ENCODE measurements at places on chromosomes 6 and 20.
A peak's percentile ranks its signal among the peaks of the same experiment; 100 is the strongest.

DNA sequence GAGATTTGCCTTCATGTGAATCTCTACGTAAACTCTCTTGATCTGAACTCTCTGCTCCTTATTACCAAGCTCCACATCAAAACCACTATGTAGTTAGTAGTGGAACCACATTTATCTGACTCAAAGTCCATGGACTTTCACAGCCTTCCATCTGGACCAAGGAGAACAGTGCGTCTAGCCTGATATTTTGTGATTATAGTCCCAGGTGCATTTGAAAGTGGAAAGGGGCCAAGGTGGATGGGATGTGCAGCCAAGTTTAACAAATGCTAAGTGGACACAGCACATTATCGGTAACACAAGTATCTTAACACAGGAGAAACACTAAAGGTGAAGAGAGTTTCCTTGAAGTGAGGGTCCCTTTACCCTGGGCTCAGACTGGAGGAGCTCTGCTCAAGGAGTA, 281.2 kb upstream of the SGK1 start:
- DNase-seq = no peak

DNA sequence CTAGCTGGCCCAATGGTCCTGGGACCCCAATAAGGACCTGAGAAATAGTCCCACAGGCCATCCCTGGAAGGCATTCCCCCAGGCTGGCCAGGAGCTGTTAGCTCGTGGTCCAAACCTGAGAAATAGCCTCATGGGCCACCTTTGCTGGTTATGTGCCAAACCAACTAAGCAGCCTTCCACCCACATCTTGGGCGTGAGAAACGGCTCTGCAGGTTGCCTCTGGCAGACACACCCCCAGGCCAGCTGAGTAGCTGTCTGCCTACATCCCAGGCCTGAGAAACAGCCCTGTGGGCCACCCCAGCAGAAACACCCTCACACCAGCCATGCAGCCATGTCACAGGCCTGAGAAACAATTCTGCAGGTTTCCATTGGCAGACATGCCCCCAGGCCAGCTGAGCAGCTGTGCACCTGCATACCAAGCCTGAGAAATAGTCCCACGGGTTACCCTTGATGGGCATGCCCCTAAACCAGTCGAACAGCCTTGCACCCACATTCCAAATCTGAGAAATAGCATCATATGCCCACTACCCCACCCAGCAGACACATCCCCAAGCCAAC, 567.8 kb upstream of the ID4 start:
- DNase-seq = no peak

- DNase-seq = no peak
These were observed 859 bp downstream of the PPP1R10 start for GRCh38 chr6:30615958-30616810.

- DNase-seq = no peak
These were observed 75.1 kb downstream of the ARID1B start for GRCh38 chr6:156852147-156852857.

- DNase-seq = peak; percentile 25
These were observed 578 bp downstream of the RGL2 start for GRCh38 chr6:33297956-33298772.

DNA sequence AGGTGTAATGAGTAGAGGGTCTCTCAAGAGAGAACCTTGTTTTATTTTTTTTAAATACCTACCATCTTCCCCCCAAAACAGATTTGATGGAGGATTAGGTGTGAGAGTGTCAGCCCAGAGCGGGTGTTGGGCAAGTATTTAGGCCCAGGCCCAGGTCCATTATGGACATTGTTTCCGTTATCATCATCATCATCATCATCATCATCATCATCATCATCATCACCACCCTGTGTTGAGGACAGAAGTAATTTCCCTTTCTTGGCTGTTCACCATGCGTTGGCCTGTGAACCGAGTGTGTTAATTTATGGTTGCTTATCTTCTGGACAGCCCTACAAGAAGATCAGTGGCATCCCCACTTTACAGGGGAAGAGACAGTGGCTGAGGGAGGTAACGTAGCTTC, 28.6 kb downstream of the PSMF1 start:
- no peak for DNase-seq

- DNase-seq = no peak
These were observed 1.4 kb downstream of the NNAT start for GRCh38 chr20:37522260-37523011.

- DNase-seq = no peak
These were observed 104.4 kb upstream of the PRL start for GRCh38 chr6:22401206-22401605.

- DNase-seq = no peak
These were observed 155.1 kb upstream of the SOX4 start for GRCh38 chr6:21438237-21438985.

GRCh38 chr6:30037182-30037788, 23.8 kb upstream of the POLR1H start:
- DNase-seq = no peak

DNA sequence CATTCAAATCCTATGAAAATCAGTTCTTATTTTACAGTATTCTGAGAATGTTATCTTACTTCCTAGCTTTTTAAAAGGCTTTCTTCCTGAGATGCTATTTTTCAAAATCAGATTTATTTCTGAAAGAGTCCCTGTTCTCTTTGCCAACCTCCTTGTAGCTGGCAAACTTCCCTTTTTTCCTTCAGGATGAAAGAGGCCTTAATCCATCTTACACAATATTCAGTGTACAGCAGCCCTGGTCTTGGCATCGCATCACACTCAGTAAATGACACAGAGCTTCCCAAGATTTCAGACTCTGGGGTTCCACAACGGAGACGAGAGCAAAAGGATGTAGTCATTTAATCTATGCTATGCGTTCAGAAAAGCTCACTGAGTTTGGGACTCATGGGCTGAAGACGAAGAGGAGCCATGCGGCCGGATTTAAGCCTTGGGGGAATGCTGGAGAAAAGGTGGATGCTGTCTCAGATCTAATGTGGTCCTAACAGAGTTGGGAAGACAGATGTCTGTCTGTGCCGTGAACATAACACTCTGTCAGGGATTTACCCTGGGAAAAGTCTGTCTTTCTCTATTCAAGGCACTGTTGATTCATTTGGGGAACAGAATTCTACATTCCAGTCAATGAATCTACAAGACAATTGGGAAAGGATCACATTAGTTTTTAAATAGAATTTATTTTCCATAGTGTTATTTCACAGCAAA, 616.4 kb upstream of the AGPAT4 start:
- DNase-seq = no peak

GRCh38 chr20:3846740-3847428, at the start of gene MAVS:
MAVS (plus strand) TSS chr20:3846834; CDS start chr20:3854625, 7,791 bp downstream.
- DNase-seq = peak; percentile 63

DNA sequence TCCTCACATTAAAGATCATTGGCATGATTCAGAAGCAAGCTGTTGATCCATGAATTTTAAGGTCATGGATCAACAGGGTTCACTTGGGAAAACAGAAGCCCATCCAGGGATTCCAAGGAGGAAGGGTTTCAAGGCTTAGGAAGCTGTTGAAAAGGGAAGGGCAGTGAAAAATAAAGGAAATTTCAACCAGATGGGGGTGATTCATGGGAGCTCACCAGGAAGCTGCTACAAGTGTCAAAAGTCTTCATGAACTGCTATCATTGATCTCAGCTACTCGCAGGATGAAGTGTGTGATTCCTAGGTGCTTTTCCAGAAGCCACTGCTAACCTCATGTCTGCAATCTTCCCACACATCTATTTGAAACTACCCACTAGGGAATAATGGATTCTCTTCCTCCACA, 26.2 kb downstream of the ADTRP start:
- no peak for DNase-seq

DNA sequence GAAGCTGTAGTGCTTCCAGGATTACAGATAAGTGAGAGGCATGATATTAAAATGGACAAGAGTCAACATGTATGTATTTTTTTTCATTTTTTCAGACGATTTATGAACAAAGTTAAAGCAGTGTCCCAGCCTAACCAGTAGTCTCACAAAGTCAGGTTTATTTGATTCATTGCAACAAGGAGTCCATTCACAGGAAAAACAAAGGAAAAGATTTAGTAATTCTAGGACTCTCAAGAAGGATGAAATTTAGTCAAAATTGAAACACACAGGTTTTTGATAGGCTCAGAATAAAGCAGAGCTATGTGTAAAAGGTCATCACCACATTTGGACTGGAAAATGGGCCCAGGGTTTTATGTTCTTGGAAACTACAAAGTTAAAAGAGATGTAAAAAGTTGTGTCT, 84.0 kb downstream of the ZNF133 start:
- no peak for DNase-seq

GRCh38 chr6:51398793-51399192, 580.1 kb downstream of the TFAP2B start:
- DNase-seq = no peak

GRCh38 chr6:21005816-21006570, 471.7 kb downstream of the CDKAL1 start:
- DNase-seq = no peak

DNA sequence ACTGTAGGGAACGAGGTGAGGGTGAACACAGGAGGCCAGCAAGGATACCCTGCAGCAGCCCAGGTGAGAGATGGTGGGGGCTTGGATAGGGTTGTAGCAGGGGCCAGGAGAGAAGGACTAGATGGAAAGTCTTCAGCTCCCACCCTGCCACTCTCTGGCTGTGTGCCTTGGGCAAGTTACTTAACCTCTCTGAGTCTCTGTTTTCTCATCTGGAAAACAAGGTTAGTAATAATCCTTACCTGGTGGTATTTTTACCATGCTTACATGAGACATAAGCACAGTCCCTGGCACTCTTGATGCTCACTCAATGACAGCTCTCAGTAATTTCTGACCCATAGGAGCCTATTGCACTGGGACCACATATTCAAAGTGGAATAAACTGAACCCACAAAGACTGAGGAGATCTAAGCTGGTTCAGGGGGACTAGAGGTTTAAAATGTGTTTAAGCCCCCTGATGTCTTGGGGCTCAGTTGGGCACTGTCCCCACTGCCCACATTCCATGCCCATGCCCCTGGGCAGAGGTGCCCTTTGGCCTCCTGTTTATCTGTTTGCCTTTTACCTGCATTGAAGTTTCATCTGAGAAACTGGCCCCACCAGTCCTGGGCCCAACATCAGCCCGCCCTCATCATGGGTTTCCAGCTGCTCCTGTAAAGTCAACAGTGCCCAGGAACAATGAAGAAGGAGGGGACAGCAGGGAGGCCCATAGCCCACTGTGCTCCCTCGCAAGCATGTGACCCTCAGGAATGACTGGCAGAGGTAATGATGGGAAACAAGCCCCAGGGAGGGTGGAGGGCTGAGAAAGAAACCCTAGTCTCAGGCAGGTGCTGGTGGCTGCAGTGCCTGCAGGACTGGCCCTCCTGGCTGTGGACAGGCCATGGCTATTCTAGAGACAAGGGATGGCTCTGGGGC, 104.0 kb downstream of the VEGFA start:
- no peak for DNase-seq

DNA sequence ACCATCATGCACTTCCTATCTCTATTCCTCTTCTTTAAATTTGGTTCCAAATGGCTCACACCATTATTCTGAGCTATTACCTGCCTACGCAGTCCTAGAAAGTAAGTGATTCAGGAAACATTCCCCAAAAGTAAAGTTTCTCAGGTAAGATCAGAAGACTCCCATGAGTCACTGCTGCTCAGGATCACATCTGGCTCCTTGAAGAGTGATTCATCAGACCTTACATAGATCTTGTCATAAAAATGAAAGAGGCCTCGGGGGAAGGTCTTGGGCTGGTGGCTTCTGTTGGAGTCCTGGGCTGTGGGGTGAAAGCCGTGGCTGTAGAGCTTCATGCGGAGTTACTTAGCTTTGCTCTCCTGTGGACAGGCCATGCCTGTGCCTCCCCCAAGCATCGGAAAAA, 35.9 kb downstream of the PLG start:
- no peak for DNase-seq

DNA sequence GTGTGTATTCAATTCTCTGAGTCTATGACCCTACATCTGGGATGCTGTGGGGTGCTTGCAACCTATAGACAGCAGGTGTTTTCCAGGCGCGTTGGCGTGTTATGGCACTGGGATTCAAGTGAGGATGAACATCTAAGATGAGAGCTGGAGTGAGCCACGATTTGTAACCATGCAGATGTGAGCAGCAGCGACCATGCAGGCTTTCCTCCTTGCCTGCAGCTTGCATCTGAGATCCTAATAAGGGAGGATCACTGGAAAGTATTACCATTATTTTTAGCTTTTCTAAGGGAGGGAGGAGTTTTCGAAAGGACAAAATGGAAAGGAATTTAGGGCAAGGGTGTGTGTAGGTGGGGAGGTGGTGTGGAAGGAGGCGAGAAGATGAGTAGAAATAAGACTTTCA, 216.7 kb downstream of the ATXN1 start:
- DNase-seq = no peak

- DNase-seq = no peak
These were observed 27.1 kb downstream of the COX4I2 start for GRCh38 chr20:31664696-31665354.

- DNase-seq = no peak
These were observed 267.9 kb downstream of the DLL1 start for GRCh38 chr6:170022827-170023619.

DNA sequence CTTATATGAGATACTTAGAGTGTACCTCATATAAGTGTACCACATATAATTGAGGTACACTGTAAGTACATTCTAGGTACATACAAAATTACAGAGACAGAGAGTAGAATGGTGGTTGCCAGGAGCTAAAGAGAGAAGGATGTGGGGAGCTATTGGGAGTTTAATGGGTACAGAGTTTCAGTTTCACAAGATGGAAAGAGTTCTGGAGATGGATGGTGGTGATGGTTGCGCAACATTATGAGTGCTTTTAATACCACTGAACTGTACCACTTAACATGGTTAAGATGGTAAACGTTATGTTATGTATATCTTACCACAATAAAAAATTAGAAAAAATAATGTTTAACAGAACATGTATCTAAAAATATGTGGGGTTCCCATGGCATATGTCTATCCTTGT, 69.4 kb downstream of the PRND start:
- DNase-seq = no peak

- no peak for DNase-seq
These were observed 117.8 kb downstream of the RTN4IP1 start for GRCh38 chr6:106511288-106512047.
